ENCODE measurements at places on chromosomes 11 and 22.

- DNase-seq, result no peak
These were observed 84.0 kb downstream of the TRIM44 start for GRCh38 chr11:35746356-35747153.

DNA sequence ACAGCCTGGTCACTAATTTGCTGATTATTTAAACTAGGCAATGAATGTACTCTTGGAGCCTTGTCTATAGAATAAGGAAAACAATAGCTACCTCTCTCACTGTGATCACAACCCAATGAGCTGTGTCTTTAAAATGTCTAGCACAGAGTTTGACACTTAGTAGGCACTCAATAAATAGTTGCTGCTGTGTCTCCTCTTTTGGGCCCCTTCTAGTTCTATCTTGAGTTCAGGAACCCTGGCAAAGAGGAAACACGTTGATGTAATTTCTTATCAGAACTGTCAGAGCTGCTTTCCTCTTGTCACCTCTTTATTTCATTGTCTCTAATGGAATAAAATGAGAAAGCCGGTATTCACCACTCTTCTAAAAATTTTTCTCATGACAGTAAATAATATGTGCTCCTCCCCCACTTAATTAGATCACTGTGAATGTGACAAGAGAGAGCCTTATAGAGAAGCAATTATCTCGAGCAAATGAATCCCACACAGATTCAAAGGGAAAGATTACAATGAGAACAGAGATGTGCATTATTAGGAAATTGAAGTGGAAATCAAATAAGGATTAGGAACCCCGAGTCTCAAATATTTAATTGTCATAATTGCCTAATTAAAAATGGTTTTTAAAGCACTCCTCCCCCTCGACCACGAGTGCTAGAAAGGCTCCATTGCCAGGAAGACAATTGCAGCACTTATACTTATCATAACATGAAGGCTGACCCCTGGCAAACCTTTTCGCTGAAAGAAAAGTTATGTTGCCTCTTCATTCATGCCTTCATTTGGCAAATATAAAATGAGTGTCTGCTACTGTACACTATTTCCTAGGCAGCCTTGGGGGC, 175.0 kb upstream of the BDNF start:
- DNase-seq, result no peak

- no peak for DNase-seq
These were observed 17.1 kb upstream of the TOLLIP start for GRCh38 chr11:1326435-1327063.

DNA sequence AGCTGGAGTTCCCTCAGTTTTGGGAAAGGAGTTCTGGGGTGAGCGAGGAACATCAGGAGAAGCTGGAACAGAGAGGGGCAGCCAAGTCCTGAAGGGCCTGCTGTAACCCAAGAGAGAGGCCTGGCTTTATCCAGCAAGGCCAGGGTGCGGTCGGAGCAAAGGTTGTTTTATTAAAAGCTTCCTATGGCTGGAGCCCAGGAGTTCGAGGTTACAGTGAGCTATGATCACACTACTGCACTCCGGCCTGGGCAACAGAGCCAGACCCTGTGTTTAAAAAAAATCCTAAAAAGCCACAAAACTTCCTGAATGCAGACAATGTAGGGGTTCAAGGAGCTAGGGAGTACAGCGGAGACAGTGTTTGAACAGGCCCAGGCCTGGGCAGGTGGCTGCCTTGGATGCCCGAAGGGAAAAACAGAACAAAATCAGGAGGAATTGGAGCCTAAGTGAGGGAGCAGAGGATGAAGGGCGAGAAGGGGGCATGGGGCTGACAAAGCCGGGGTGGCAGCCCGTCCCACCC, 22.2 kb upstream of the MALAT1 start:
- DNase-seq, result no peak

DNA sequence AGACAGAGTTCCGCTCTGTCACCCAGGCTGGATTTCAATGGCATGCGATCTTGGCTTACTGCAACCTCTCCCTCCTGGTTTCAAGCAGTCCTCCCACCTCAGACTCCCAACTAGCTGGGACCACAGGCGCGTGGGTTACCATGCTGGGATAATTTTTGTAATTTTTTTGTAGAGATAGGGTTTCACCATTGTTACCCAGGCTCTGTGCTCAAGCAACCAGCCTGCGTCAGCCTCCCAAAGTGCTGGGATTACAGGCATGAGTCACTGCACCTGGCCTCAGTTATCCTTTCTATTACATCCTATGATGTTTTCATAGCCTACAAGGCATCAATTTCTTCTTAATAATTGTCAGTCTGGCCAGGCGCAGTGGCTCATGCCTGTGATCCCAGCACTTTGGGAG, 36.5 kb downstream of the LRRC74B start:
- no peak for DNase-seq

DNA sequence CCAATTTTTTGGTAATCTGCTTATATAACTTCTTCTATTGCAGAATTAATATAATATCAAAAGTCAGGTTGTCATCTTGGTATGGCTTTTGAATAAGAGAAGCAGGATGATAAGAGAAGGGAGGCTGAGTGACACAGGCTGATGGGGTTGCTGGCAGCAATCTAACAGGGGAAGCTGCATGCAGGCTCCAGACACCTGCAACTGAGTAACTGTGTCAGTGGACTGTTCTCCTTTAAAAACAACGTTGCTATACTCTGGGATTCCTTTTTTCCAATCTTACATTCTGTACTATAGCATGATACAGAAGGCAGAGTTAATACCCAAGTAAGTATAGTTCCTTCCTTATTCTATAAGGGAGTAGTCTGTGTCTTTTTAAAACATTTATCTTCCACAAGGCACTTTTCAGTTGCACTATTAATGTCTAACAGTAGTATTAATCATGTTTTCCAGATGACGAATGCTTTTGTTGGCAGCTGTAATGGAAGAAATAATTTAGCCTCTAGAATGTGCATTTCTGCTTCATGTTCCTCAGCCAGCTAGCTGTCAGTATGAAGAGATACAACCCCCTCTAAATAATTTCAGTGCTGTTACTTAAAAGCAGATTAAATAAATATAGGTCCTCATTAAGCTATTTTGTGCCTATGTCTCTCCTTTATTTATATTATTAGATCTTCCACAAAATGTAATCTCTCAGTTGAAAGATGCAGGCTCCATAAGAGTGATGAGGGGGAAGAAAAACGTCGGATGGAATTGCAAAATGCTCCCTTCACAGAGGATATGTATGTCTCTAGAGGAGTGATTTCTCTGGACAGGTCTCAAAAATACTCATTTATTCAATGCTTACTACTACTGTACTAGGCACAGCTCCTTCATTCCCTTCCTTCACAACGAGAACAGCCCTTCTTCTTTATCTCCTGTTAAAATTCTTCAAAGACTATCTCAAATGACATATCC, 50.8 kb downstream of the ATG16L2 start:
- no peak for DNase-seq

- DNase-seq, result no peak
These were observed 27.7 kb upstream of the ETS1 start for GRCh38 chr11:128615076-128615475.

- DNase-seq, result no peak
These were observed 1533.5 kb upstream of the RAG2 start for GRCh38 chr11:38131535-38131934.

DNA sequence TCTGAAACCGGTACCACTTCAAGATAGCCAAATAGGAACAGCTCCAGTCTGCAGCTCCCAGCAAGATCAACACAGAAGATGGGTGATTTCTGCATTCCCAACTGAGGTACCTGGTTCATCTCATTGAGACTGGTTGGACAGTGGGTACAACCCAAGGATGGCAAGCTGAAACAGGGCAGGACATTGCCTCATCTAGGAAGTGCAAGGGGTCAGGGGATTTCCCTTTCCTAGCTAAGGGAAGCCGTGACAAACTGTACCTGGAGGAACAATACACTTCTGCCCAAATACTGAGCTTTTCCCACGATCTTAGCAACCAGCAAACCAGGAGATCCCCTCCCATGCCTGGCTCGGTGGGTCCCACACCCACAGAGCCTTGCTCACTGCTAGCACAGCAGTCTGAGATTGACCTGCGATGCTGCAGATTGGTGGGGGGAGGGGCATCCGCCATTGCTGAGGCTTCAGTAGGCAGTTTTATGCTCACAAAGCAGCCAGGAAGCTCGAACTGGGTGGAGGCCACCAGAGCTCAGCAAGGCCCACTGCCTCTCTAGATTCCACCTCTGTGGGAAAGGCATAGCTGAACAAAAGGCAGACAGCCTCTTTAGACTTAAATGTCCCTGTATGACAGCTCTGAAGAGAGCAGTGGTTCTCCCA, 59.9 kb upstream of the C11orf58 start:
- DNase-seq, result no peak

- no peak for DNase-seq
These were observed 13.7 kb upstream of the THY1 start for GRCh38 chr11:119436711-119437110.

DNA sequence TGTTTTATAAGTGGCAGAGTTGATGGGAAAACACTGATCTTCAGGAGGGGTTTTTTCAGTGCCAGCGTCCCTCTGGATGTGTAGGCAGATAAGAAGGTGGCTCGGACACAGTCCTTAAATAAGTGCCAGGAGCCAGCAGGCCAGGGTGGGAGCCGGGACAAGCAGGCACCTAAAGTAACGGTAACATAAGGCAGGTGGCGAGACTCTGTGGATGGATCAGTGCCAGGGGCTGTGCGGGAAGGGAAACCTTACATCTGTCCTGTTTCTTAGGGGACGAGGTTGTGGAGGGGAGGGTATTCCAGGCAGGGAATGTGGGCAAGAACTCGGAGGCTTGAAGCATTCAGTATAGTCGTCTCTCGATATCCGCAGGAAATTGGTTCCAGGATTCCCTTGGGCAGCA, 15.9 kb downstream of the BCR start:
- DNase-seq, result no peak

GRCh38 chr11:46326813-46327416, 20.3 kb upstream of the DGKZ start:
- DNase-seq, result no peak

- no peak for DNase-seq
These were observed 41.4 kb downstream of the PACSIN2 start for GRCh38 chr22:42973536-42973881.

DNA sequence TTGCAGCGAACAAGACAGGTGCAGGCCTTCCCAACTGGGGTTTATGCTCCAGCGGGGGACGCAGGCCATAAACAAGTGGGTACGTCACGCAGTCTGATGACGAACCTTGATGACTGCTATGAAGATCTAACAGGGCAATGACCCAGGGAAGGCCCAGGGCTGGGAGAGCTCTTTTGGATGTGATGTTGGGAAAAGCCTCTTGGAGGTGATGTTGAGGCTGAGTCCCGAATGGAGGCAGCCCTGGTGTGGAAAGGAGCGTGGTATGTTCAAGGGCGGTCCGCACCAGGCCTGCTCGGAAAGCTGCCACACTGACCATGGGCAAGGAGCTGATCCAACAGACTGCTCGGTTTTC, 5.8 kb downstream of the FADS2 start:
- no peak for DNase-seq

GRCh38 chr11:72998676-72999075, 143.4 kb downstream of the FCHSD2 start:
- no peak for DNase-seq

GRCh38 chr11:76256448-76256847, 50.1 kb upstream of the WNT11 start:
- DNase-seq, result no peak

GRCh38 chr11:57100638-57101331, 81.0 kb upstream of the LRRC55 start:
- DNase-seq, result no peak

DNA sequence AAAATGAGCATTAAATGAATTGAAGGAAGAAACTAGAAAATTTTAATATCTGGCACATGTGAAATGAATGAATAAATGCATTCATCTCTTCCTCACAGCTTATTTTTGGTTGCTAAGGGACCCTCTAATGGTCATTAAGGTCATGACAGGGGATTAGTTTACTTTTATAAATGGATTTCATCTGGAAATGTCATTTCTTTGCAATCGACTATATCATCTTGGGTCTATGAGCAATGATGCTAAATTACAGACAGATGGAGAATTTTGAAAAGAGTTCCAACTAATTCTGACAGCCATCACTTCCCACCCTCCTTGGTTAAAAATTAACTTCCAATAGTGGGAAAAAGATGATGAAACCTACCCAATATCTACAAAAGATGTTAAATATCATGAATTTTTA, 98.0 kb downstream of the KIF18A start:
- DNase-seq, result no peak

DNA sequence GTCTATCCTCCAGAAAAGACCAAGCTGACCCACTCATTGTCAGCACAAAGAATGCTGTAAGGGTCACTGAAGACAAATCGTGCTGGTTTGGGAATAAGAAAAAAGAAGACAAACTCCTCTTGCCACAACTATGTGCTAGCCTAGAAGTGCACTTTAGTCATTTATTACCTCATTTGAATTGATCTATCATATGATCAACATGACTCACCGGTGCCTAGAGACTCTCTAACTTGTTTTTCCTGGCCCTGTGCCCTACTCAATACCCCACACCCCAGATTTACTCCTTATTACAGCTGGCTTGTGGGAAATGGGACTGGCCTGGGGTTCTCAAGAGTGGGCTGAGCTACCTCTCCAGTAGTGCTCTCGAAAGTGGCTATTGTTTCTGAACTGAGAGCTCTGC, 35.9 kb upstream of the HORMAD2 start:
- DNase-seq, result no peak

DNA sequence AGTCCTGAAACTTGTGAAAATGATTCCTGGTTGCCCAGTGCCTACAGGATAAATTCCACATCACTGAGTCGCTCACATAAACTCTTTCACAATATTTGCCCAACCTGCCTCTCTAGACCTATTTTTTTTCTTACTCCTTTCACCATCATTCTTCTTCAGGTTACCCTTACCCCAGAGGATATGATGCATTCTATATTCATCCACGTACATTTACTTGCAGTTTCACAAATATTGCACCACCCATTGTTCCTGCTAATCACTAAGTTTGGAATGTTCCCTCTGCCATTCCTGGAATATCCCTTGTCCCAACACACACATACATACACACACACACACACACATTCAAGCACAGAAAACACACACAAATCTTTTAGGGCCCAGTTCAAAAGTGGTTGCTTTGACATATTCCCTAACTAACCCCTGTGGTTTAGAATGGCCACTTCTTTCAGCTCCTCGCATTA, 379.5 kb downstream of the ETS1 start:
- no peak for DNase-seq

- DNase-seq, result no peak
These were observed 10.6 kb downstream of the LTBP3 start for GRCh38 chr11:65547446-65548125.

DNA sequence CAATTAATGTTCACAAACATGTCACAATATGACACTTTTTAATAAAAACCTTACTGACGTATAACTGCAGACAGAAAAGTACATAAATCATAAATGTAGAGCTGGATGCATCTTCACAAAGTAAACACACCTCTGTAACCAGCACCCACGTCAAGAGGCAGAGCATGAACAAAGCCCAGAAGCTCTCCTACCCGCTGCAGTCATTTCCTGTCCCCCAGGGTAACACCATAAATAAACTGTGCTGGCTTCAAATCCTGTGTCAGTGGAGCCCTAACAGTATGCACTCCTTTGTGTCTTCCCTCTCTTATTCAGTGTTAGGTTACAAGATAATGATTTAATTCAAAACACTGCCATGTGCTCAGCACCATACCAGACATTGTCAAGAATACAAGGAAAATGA, 5.7 kb downstream of the SYT13 start:
- DNase-seq, result no peak

GRCh38 chr11:67640758-67641337, 1.3 kb upstream of the TBX10 start:
- DNase-seq, result no peak

GRCh38 chr11:2449548-2450320, 4.9 kb downstream of the KCNQ1 start:
- no peak for DNase-seq

Measured in stimulated activated CD8-positive, alpha-beta memory T cell treated with anti-CD3 and anti-CD28 coated beads, Interleukin-4, amount 100 ng/mL, for 1 hour (primary cell).